ENCODE measurements at places on chromosomes 6 and 20.

DNA sequence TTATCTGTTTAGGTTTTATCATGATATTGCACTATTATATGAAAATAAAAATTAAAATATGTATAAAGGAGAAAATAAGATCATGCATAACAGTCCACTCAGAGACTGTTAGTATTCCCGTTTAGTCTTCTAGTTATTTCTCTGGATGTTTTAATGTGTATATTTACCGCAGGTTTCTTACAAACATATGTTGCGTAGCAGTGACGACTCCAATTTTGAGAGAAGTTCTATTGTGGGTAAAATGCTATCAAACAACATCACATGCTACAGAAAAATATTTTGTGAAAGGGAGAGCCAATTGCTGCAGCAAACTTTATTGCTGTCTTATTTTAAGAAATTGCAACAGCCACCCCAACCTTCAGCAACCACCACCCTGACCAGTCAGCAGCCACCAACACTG lies 72.4 kb upstream of the NXT1 start:
- no peak for DNase-seq

- DNase-seq, result no peak
These were observed 133.7 kb downstream of the ERMARD start for GRCh38 chr6:169885131-169885530.

- DNase-seq, result no peak
These were observed 124.7 kb upstream of the SASH1 start for GRCh38 chr6:148217921-148218320.

DNA sequence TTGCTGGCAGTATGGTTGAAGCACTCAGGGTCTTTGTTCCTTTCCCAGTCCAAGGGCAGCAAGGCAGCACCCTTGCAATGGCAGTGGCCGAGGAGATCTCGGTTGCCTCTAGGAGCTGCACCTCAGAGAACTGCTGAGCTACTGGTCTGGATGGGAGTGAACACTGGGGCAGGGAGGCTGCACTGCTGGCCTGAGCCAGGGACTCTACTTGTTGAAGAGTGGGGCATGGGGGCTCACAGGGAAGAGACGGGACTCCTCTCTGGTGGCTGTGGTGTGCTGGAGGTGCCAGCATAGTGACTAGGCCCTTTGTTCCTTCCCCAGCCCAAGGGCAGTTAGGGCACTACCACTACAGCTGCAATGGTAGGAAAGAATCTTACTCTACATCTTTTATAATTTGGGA lies 203.0 kb downstream of the ZDHHC14 start:
- no peak for DNase-seq

DNA sequence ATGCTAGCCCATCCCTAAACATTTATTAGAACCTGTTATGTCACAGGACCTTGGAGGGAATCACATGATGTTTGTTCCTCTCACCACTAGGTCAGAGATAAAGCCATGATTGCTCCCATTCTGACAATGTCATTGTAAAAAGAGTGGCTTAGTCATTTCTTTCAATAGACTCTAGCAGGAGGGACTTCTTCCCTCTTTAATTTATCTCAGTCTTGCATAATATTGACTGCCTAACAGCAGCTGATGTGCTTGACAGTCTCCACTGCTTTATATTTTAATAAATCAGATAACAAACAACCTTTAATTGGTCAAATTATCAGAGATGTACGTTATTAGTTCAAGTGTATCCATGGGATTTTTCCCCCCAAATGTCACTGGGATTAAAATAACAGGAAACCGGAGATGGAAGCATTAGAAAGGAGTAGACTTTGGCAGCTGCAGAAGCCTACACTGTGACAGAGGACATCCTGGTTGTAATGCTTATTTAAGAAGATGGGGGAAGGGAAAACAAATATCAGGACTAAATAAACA lies 39.6 kb downstream of the LAMA4 start:
- peak; percentile 62 for DNase-seq

- no peak for DNase-seq
These were observed 31.6 kb upstream of the PXDC1 start for GRCh38 chr6:3782876-3783832.

GRCh38 chr20:53786071-53786444 lies 192.4 kb upstream of the ZNF217 start:
- no peak for DNase-seq

DNA sequence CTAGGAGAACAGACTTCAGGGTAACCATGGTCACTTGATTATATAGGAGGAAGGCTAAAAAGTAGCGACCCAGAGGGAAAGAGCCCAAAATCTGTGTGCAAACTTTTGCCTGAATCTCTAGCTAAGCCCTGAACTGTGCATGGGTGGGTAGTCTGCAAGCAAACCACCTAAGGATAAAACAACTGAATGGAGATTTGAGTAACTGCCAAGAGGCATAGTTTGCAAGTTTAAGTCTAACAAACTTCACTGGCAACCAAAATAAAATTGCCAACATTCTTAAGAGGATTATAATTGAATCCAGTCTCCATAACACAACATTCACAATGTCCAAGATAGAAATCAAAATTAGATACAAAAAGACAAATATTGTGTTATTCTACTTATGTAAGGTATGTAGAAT lies 192.0 kb upstream of the PLN start:
- no peak for DNase-seq

DNA sequence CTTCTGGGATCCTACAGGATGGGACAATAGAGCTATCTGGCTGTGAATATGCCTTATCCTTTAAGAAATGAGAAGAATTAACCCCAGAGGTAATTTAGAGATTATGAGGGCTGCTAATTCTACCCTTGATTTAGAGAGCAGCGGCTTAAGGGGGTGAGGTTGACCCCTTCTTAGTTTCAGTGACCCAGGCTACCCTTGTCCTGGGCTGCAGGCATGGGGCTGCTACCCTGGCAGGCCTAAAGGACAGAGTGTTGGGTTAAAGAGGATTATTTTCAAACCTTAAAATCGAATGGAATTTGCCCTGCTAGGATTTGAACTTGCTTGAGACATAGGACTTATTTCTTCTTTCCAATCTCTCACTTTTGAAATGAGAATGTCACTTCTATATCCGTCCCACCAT lies 1343.4 kb downstream of the HACE1 start:
- DNase-seq, result no peak

DNA sequence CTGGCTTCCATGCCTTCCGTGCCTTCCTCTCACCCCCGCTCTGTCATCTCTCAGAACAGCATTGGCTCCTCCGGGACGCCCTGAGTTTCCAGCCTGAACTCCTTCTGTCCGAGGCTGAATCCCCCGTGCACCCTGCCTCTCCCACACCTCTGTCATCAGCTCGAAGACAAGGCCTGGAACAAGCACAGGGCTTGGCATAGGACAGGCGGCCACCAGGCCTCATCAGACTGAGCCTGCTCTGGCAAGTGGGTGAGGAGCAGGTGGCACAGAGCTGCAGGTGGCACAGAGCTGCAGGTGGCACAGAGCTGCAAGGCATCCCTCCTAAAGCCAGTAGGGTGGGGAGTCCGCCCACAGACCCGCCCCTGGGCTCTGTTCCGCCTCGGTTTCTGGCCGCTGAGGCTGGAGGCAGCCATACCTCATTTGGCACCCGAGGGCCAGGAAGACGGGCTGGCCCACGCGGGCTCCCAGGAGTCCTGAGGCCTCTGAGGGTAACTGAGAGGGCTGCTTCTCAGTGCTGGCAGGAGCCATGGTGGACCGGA lies 60.2 kb downstream of the EZR start:
- DNase-seq, result no peak

DNA sequence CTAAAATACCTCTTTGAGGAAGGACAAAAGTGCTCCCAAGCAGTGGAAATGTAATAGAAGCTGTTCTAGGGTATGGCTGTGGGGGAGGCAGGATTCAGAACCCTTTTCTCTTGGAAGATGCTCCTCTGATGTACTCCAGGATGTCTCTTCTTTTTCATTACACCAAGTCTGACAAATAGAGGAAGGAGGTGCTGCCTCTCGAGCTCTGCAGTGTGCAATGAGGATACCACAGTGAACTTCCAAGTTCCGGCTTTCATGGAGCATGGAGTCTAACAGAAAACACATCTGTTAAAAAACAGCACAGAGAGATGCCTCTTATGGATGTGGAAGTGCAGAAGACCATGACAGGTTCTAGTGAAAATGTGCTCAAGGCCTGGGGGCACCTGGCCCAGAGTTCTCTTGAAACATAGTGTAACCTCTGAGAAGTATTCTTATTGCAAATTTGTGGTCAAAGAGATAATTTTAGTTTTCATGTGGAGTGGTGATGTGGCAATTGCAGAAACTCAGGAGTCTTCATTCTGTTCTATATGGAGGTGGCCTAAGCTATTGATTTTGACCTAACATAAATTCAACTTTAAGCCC lies 362.0 kb upstream of the CITED2 start:
- no peak for DNase-seq

- peak; percentile 84 for DNase-seq
These were observed at the start of gene PSORS1C1 for GRCh38 chr6:31114541-31114878. TSS of gene PSORS1C1 (plus strand) at chr6:31114800. CDS start at chr6:31129633, 14,833 bp downstream.

- peak; percentile 58 for DNase-seq
These were observed 3.2 kb upstream of the EEF1A2 start for GRCh38 chr20:63501818-63502670.

DNA sequence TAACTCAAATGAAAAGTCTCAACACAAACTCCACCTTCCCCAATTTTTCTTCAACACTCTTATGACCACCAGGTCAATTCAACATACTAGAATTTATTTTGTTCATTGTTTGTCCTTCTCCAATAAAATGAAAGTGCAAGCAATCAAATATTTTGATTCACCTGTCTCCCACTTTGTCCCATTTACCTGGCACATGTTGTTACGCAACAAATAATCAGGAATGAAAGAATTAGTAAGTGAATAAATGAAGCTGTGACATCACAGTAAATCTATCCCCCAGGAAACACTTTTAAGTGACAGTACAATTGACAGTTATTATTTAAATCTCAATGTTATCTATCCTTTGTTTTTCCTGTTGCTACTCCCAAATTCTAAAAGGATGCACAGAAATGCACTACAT lies 393.7 kb upstream of the OPRM1 start:
- no peak for DNase-seq

GRCh38 chr20:63732118-63733095 lies 4.1 kb upstream of the LIME1 start:
- no peak for DNase-seq

DNA sequence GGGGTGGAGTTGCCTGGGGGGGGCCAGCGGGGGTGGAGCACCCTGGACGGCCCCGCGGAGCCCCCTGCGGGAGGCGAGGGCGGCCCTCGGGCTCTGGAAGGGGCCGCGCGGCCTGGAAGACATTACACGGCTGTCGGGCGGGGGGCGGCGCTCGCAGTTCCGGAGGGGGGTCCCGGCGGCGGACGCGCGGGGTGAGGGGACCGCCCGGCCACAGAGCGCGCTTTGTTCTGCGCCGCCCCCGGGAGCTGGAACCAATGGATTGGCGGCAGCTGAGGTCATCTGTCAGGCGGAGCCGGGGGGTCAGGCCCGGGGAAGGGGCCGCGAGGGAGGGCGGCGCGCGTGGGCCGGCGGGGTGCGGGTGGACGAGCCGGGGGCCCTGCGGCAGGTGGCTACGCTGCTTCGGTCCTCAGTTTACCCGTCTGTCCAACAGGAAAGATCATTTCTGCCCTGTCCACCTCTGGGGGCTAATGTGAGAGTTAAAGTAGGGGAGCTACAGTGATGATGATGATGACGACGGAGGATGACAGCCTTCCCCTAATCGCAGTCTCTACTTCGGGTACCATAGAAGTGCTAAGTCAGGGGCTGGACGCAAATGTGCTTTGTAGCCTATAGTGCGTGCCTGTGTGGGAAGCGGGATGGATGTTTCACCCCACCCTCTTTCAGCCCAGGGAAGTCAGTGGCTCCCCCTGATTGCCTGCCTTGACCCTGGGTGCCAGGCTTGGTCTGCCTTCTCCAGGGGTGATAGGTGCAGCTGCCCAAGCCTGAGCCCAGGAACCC lies 10.4 kb downstream of the SRXN1 start:
- no peak for DNase-seq

DNA sequence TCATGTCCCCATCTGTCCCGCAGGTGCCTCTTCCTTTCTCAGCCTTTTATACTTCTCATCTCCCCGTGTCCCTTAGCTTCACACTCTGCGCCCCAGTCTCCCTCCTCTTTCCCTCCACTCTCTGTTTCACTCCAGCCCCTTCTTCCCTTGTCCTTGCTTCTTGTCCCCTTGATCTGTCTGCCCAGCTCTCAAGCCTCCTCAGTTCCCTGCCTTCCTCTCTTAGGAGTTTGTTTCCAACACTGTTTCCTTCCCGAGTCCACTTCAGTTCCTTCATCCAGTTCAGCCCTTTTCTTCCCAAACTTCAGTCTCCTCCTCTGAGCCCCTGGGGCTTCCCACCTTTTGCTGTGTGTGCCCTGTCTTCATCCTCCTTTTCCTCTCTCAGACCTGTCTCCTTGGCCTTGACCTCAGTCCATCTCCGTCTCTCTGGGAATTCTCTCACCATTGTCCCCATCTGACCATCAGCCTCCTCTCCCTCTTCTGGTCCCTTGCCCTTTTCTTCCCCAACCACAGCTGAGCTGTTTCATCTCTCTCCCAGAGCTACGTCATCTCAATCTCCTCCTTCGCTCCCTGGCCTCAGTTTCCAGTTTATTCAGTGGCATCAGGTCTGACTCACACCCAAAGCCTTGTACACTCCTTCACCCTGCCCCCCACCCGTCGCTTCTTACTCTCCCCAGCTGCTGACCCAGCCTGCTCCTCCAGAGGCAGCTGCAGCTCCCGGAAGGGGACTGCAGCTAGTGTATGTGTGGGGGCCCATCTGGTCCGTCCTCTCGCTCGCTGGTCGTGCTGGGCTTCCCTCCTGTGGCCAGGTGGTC lies 2.7 kb upstream of the DDR1 start:
- DNase-seq, result no peak

DNA sequence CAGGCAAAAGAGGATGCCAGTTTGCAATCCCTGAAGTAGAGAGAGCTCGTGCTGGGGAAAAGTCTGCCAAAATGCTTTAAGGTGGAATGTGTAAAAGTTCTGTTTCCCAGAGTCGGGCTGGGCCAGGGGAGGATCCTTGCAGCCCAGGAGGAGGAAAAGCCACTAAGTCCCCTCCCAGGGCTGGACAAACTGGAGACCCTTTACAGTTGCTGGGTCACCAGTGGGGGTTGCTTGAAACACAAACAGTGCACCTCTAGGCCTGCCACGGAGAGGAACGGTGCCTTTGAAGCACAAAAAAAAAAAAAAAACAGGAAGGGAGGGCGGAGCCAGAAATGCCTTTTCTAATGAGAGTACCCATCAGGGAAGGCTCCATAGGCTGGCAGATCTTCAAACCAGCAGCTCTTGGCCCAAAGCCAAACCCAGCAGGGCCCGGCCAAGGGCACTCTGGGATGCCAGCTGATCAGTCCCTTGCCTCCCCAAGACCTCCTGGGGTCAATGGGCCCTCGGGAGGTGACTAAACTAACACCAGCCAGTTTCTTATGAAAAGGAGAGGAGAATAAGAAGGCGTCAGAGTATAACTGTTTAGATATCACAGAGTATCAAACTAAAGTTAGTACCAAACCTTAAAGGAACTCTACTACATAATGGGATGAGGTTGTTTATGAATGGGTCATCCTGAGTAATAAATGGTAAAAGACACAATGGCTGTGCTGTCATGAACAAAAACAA lies 23.7 kb downstream of the HLA-A start:
- DNase-seq, result peak; percentile 97

DNA sequence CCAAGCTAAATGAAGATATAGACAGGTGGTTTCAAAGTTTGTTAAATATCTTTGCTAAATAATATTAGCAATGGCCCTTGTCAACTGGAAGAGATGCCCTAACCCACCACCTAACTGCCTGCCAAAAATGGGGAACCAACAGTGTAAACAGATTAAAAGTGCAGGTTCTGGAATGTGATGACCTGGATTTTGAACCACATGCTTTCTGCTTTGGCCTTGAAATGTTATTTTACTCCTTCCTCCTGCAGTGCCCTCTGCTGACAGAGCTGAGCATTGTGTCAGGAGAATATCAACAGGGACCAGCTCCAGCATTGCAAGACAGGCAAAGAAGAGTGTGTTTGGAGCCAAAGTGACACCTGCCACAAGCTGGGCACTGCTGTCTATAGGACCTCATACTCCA lies 226.6 kb downstream of the MYLK4 start:
- peak; percentile 25 for DNase-seq

- DNase-seq, result no peak
These were observed 2.1 kb downstream of the SERPINB9 start for GRCh38 chr6:2900821-2901644.

All from HT-29 (cell line).